ENCODE measurements at places on chromosomes 13 and 19. TPM values are rescaled to one million over a fixed set of nuclear protein-coding genes. Genes with fewer than 3 reads are reported as not detected.

Gene SYCN
- polyA plus RNA-seq = not detected

Gene KLK10
- polyA plus RNA-seq = not detected

Gene PRR19
- 0.39 TPM for polyA plus RNA-seq

Gene PEG3
- not detected for polyA plus RNA-seq

Gene XPO4
- 6.2 TPM for polyA plus RNA-seq

Gene APLP1
- not detected for polyA plus RNA-seq

Gene PRKD2
- polyA plus RNA-seq = 271 TPM

Gene MAP3K10
- 22.5 TPM for polyA plus RNA-seq

Gene POU4F1
- 0.12 TPM for polyA plus RNA-seq

All from B cell (primary cell).